ENCODE measurements at places on chromosomes 5 and 9.

DNA sequence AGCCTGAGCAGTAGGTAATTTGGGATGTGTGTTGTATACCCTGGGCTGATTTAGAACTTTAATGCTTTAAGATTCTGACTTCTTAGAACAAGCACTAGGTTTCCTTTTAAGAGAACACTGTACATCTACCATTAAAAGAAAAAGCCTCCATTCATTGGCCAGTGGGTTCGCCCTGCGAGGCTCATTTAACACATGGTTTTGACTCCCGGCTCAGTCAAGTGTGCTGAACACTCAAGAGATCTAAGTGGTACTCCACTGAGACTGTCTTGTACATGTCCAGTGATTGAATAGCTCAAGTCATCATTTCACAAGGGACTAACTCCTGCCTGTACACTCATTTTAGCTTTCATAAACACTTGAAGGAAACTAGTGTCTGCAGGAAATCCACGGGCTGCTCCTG, 3.9 kb downstream of the FUBP3 start:
- no peak for DNase-seq

DNA sequence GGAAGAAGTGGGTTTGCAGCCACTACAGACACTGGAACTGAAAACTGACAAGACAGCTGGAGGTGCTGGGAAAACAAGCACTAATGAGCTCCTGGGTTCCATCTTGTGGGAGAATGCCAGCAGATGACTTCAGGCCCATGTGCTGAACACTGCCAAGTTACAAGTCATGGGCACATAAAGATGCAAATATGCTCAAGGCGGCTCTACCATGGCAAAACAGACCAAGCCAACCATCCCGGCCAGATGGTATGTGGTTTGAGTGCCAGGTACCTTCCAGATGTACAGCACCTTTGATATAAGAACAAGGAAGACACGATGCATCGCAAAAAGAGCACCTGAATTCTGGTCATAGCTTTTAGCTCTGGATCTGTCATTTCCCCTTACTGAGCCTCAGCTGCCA, 19.9 kb downstream of the TNFSF8 start:
- no peak for DNase-seq

DNA sequence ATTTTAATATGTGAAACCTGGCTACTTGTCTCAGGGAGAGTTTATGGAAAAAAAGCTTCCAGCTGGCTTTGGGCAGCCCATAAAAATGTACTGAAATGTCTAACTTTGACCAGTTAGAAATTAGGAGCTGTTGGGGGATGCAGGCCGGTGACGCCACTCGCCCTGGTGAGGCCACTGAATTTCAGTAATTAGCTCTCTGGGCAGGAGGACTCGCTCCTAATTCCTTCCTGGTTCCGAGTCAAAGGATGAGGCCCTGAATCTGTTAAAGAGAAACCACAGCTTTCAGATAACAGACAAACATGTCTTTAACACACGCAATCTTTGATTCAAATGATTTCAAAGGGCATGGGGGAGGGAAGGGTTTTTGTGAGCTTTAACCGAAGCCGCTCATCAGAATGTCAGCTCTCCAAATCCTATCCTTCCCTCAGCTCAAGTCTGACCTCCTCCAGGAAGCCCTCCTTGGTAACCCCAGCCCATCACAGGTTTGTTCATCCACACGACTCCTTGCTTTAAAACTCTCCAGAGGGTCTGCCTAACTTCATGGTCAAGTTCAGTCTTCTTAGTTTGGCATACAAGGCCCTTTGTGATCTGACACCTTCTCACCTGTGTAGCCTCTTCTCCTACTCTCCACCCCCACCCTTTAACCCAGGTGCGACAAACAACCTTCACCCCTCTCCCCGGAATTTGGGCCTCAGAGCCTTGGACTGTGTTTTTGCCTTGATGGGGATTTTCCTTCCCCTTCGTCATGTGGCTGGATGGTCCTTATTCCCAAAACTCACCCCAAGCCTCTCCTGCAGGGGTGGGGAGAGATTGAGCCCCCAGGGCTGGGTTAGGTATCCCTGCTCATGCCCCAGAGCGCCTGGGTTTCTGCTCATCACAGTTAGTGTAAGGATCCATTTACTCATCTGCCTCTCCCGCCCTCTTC, 13.6 kb upstream of the PHF19 start:
- DNase-seq, result no peak

- no peak for DNase-seq
Observed at GRCh38 chr5:51987669-51988209, 604.5 kb downstream of the ISL1 start.

- no peak for DNase-seq
Observed at GRCh38 chr5:29516224-29516623, 1677.3 kb upstream of the CDH6 start.

GRCh38 chr5:176446028-176446665, 2.0 kb upstream of the FAF2 start:
- DNase-seq, result no peak

All from Right ventricle myocardium superior (tissue), 1 donor.